ENCODE measurements at places on chromosomes 3 and 15.

GRCh38 chr3:185065059-185065458 lies 87.8 kb downstream of the C3orf70 start:
- DNase-seq = no peak

DNA sequence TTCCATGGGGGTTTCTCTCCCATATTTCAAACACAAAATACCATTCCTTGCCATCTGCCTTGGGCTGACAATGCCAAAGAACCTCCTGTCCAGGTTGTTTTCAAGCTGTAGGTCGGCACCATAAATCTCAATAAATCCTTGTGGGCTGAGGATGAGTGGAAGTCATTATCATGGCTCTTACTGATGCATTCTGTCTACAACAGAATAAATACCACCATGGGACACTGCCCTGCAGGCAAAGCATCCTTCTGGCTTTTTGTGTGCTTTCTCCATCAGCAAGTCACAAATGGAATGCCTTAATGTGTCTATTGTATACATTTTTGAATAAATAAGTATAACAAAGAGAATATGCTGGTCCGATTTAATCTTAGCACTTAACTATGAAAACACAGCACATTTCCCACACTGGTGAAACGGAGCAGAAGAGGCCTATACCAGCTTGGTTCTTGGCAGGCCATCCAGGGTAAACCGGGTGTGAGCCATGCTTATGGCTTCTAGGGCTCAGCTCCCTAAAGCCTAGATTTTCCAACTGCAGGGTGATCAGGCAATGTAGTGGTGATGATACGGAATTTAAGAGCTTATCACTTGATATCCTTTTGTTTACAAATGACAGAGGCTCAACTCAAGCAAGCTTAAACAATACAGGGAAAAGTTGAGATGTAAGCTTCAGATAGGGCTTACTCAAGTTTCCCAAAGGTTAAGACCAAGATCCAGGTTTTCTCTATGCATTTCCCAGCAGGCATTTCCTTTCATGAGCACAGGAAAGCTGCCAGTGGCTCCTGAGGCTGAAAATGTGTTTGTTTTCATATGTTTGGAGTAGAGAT lies 133.2 kb upstream of the LRTM1 start:
- DNase-seq = no peak

DNA sequence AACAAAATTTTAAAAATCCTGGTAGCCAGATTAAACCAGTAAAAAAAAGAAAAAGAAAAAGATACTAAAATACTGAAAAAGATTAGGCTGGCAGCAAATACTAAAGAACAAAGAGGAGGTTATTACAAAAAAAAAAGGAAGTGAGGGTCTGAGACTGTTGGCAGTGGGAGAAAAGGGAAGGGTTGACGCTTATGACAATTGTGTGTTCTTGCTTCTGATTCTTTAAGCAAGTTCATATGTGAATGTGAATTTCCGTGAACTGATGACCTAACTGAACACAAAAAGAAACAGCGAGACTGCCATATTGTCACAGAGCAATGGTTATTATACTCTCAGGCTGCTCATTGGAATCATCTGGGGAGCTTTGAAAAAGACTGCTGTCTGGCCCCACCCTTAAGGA lies 56.5 kb downstream of the ATP13A4 start:
- DNase-seq = no peak

GRCh38 chr3:182766099-182766498 lies 27.2 kb upstream of the ATP11B start:
- no peak for DNase-seq

DNA sequence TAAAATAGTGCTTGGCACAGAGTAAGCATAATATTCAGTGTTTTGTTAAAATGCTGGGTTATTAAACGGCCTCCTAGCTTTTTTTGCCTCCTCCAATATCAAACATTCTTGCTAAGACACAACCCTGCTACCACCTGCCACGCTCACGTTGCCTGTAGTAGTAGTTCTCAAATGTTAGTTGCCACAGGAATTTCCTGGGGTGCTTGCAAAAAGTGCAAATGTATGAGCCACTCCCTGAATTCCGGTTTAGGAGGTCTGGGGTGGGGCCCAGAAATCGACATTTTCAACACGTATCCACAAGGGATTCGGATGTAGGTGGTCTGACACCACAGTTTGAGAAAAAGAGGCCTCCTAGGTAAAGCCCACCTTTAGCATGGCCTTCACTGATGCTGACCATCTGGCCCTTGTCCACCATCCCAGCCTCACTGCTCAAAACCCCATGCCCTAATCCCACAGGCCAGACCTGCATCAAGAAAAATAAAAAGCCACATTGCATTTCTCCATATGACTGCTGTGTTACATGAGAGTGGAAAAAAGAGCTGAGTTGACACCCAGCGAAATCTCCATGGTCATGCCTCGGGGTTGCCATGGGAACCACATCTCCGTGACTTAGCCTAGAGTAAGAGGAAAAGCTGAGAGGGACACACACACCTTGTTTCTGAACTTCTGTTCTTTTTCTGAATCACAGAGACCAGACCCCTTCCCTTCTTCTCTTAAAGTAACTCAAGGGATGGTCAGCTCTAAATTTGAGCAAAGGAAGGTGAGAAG lies 116.4 kb upstream of the HES1 start:
- DNase-seq = no peak

- no peak for DNase-seq
Observed at GRCh38 chr3:178396318-178396717, 139.9 kb upstream of the KCNMB2 start.

DNA sequence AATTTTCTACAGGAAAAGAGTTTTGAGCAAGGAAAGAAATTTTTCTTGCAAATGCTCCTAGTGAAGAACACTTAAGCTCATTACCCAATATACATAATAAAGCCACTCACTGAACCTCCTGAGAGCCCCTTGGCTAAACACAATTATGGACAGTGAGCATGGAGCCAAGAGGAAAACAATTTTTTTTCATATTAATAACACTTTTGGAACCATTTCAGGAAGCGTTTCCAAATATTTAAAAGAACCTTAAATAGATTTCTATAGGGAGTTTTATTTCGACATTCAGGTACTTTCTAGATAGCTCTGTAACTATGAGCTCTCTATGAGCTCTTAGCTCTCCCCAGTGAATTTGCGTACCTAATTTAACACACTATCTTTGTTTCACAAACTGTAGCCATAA lies 581.1 kb downstream of the ZNF385D start:
- DNase-seq = no peak
